Inflammatory macrophage (primary cell): ENCODE measurements at places on chromosomes 16 and 17.

- no peak for DNase-seq
Observed at GRCh38 chr17:20066253-20066652, 57.1 kb downstream of the SPECC1 start.

DNA sequence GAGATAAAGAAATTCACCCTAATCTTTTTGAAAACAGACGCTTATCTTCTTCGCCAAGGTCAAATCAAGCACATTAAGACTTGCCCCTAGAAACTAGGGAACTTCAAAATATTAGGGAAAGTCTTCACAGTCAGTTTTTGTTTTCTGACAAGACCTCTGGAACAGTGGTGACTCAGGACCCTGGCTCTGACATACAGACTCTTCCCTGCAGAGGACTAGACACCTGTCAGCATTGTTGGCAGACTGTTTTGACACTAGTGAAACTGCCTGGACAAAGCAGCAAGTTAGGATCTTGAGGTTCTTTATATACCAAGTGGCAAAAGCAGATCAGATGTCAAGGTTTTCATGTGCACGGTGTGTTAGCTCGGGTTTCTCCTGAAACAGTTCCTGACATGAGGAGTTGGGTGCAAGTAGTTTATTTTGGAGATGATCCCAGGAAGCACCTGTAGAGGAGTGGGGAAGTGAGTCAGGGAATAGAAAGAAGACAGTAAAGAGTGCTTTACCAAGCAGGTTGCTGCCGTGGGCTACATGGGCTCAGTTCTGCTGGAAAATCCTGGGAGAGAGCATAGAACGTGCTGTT lies 182.0 kb upstream of the IRX5 start:
- DNase-seq: no peak

- DNase-seq: no peak
Observed at GRCh38 chr16:89013111-89013510, 36.1 kb upstream of the CBFA2T3 start.

DNA sequence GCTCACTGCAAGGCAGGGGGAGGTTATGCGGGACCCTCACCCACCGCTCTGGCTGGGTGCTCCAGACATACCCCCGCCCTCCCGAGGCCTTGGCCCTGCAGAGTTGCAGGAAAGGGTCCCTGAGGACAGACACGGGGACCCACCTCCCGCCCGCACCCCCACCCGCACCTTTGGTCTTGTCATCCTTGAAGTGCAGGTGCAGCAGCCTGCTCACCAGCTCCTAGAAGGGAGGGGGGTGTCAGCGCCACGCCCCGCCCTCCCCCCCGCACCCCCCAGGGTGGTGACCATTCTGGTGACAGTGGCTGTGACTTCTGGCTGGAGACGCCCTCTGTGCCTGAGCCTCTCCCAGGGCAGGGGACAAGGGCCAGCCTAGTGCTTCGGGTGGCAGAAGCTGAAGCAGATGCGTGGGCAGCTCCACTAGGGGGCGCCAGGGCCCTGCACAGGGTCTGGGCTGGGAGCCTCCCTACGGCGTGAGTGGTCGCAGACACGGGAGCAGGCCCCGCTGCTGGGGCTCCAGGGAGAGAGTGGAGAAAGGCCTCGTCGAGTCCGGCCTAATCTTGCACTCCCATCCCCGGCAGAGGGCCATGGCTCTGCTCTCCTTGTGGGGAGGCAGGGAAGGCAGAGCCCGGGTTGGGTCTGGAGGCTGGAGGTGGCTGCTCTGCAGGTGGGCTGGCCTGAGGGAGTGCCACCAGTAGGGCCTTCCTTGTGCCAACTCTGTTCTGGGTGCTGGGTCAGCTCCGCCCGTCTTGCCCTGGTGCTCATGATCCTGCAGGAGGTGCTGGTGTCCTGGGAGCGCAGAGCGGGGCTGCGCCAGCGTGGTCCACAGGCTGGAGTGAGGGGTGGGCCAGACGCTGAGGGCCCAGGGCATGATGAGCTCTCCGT lies 2.7 kb downstream of the CENPX start:
- peak; percentile 55 for DNase-seq

GRCh38 chr17:43784068-43784467 lies 3.8 kb downstream of the CFAP97D1 start:
- no peak for DNase-seq

- DNase-seq: no peak
Observed at GRCh38 chr16:11020792-11021551, 76.6 kb downstream of the CLEC16A start.

GRCh38 chr17:59842901-59843652 lies 49.7 kb downstream of the TUBD1 start:
- peak; percentile 88 for DNase-seq

GRCh38 chr16:50747207-50747956 lies 5.5 kb downstream of the CYLD start:
- DNase-seq: peak; percentile 27

DNA sequence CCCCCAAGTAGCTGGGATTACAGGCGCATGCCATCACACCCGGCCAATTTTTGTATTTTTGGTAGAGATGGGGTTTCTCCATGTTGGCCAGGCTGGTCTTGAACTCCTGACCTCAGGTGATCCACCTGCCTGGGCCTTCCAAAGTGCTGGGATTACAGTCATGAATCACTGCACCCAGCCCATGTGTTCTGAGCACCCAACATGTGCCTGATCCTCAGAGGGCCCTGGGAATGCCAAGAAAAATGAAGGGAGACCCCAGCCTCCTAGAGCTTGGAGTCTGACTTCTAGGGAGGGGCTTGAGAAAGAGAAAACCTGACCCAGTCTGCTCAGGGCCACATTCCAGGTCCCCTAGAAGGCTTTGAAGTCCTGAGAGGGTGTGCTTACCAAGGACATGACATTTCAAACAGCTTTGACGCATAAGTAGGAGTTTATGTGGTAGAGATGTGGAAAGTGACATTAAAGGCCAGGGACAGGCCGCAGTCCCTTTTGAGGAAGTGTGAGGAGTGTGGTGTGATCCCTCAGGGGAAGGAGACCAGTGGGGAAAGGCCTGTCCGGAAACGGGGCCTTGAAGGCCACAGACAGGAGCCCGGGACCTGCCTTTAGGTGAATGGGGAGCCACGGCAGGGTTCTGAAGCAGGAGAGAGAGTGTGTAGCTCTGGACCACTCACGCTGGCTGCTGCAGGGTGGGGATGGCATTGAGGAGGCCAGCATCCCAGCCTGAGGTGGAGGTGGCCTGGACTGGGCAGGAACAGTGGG lies 1.1 kb upstream of the CCL22 start:
- DNase-seq: peak; percentile 90

- DNase-seq: no peak
Observed at GRCh38 chr16:28495795-28496749, 1.6 kb downstream of the APOBR start.

DNA sequence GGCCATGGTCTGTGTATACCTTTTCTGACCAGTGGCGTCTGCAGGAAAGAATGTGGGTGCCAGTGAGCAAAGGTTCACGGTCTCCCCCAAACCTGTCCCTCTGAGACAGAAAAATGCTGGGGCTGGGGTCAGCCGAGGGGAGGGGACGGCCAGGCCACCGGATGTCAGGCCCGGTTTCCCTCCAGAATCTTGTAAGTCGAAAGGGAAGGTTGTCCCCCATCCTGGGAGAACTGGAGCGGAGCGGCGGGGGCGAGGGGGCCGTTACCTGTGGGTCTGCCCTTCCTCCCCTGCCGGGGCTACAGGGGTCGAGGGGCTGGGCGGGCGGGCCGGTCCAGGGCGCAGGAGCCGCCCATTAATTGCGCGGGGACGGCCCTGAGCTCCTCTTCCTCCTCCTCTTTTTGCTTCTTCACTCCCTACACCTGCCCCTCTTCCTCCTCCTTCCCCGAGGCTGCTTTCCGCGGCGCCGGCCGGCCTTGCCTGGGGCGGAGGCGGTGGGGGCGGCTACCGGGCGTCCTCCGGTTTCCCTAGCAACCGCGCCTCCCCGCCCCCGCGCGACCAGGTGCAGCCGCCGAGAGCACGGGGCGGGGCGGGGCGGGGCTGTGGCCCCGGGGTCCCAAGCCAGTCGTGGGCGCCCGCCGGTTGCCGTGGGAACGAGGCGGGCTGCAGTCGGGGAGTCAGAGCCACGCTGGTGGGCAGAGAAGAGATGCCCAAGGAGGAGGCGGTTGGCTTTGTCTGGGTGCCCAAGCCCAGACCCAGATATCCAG lies at the start of gene MARCHF10:
TSS of gene MARCHF10 (minus strand) at position 503 of the 764 bp plus-strand sequence. CDS start 6,579 bp downstream, outside the sequence.
- no peak for DNase-seq

GRCh38 chr17:81845881-81846742 lies 11.3 kb upstream of the PPP1R27 start:
- DNase-seq: no peak

DNA sequence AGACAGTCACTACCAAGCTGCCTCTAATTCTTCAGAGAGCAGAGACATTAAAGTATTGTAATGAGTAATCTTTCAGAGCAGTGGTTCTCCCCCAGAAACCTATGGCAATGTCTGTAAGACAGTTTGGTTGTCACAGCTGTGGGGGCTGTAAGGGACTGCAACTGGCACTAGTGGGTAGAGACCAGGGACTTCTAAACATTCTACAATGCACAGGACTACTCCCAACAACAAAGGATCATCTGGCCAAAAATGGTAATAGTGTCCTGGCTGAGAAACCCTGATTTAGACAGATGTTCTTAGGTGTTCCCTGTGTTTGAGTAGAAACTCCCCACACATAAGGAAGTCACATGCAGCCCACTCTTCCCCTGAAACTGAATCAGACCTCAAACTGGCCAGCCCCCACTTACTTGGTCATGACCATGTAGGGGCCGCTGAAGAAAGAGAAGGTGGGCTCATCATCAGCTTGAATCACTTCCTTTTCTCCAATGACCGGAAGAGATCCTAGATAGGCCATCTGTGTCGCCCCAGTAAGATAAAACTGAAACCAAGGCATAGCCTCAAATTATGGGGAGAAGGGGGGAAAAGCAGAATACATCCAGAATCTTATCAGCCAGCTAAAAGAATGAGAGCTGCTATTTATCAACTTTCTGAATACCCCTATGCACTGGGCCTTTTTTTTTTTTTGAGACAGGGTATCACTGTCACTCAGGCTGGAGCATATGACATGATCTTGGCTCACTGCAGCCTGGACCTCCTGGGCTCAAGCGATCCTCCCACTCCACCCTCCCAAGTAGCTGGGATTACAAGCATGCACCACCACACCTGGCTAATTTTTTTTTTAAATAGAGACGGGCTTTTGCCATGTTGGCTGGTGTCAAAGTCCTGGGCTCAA lies 75.8 kb downstream of the TEX14 start:
- DNase-seq: peak; percentile 83

DNA sequence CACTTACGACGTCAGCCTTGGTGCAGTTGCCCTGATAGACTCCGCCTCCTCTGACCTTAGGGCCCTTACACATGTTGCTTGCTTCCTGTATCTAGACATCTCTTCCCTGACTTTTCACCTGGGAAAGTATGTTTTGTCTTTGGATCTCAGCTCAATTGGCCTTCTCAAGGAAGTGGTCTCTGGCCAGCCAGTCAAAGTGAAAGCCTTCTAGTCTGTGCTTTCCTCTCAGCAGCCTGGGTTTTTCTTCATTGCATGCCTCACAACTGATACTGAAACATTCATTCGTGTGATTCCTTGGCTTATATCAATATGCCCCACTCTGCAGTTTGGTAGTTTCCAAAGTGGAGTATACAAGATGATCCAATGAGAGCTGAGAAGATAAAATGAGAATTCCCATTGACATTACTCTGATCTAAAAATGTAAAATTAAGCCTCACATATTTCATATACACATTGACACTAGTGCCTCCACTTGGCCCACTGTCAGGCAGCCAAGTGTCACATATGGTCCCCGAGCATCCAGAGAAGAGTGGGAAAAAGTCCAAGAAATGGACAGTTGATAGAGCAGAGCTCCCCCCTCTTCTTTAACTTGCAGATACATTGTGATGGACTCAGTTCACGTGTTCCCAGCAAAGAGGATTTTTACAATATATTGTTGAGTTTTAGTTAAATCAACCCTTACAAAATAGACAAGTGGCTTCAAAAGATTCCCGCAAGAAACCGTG lies 371.2 kb upstream of the ASIC2 start:
- DNase-seq: no peak

- no peak for DNase-seq
Observed at GRCh38 chr17:6517062-6517461, 39.3 kb downstream of the PITPNM3 start.

- DNase-seq: no peak
Observed at GRCh38 chr16:67240506-67240905, 6.8 kb downstream of the FHOD1 start.

DNA sequence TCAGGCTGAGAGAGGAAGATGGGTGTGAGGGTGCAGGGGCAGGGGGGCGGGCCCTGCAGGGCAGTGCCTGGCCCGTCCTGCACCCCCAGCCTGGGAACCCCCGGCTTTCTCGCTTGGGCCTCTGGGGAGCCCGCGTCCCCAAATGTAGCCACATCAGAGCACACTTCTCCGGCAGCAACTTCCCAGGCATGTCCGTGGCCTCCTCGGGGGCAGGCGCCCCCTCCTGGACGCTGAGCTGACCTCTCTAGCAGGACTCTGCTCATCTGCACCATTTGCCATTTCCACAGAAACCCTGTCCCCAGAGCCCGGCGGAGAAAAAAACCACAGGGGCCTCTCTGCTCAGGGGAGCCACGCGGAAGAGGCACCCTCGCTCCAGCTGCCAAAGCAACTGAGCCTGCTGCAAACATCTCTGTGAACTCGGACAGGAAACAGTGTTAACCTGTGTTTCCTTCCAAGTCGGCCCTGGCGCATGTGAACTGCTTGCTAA lies 63.4 kb downstream of the KLHDC4 start:
- peak; percentile 54 for DNase-seq

DNA sequence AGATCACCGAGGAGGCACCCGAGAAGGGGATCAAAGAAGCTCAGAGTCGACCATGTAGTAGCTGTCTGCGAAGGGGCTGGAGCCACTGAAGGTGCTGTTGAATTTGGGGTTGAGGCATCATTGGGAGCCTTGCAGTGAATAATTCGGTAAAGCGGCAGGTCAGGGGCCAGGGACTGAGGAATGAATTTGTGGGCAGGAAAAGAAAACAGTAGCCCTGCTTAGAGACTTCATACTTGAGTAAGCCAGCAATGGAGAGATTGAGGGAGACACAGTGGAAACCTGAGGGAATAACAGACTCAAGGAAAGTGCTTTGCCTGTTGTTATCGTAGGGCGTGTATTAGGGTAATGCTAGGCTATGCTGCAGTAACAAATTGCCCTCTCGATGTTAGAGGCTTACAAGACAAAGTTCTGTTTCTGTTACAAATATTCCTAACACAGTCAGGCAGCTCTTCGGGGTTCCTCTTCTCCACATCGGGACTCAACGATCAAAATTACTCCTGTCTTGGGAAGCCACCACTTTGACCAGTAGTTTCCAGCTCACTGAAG lies 13.4 kb upstream of the HERPUD1 start:
- DNase-seq: no peak

- DNase-seq: peak; percentile 42
Observed at GRCh38 chr16:55367866-55368603, 44.0 kb downstream of the IRX6 start.

DNA sequence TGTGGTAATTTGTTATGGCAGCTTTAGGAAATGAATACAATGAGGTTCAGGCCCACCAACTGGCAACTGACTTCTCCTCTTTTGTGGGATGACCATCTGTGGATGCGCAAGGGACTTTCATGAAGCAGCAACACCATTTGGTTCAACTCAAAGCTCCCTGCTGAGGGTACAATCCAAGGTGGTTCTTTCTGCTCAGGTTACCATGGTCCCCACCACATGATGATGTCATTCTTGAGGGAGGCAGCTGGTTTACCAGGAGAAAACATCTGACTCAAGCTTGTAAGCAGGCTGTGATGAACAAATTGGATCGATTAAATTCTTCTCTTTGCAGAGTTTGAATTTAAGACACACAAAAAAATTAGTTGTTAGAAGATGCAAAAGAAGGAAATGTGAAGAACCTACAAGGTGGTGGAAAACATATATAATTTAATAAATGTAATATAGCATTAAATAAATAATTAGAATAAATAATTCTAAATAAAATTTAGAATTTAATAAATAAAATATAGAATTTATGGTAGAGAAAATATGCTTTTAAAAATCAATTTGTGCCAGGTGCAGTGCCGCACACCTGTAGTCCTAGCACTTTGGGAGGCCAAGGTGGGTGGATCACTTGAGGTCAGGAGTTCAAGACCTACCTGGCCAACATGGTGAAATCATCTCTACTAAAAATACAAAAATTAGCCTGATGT lies 67.6 kb upstream of the ANKFN1 start:
- no peak for DNase-seq
